ENCODE measurements at places on chromosomes 12 and 14.

DNA sequence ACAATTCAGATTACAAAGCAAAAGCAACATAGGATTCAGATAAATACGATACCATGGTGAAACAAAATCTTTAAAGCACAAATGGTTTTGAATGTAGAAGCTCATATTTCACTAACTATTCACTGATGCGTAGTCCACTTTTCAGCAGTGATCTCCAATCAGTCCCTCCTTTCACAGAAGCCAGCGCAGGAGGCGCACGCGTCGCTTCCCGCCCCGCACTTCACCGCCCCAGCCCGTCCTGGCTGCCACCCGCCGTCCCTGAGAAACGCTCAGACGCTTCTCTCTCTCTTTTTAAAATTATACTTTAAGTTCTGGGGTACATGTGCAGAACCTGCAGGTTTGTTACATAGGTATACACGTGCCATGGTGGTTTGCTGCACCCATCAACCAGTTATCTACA is 19.8 kb upstream of the CHFR start:
- no peak for DNase-seq

- DNase-seq: no peak
Measured at GRCh38 chr12:120928864-120929652, 24.9 kb upstream of the SPPL3 start.

DNA sequence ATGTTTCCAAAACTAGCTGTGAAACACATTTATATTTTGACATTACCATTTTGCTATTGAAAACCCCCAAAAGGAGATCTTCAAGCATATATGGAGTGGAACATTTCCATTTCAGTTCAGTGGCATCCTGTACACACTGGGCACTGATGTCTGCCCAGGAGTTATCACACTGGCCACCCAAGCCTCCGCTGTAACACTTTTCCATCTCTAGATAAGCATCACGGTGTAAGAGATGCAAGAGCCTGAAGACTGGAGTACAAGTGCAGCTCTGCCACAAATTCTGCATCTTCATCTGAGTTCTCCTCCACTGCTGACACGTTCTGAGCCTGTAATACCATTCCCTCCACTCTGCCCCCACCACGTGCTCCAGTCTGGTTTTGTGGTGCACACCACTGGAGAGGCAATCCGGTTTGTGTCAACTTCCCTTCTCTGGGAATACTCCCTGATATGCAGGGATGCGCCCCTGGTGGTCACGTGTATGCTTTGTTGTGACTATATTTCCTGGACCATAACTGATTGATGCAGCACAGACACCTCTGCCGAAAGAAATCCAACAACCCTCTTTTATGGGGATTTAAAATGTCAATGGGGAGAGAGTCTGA is 12.7 kb downstream of the SPTLC2 start:
- DNase-seq: peak; percentile 10

GRCh38 chr12:108430245-108430644 is 84.8 kb upstream of the FICD start:
- no peak for DNase-seq

DNA sequence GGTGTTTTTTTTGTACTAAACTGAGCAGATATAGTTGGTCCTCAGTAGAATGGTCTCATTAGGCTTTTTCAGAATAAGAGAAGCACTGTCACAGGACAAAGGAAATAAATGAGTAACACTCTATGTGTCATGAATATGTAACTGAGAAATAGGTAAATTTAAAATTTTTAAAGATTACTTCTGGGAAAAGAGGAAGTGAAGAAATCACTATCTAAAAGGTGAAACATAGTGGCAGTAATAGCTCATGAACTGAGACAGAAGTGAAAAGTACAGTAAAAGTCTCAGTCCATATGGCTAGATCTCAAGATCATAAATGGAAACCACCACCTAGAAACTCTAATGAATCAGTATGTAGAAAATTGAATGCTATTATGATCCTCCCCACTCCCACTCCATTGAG is 89.3 kb upstream of the TTC7B start:
- no peak for DNase-seq

DNA sequence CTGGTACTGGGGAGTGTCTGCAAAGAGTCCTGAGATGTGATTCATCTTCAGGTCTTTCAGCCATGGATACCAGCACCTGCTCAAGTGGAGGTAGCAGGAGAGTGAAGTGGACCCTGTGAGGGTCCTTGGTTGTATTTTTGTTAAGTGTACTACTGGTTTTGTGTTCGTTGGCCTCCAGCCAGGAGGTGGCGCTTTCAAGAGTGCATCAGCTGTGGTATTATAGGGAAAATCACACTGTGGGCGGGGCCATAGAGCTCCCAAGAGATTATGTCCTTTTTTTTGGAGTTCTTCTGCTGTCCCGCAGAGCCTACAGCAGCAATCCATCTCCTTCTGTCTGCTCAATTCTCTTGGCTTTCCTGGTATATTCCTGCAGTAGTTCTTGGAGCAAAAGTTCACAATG is 66.8 kb downstream of the SPATA7 start:
- DNase-seq: no peak

DNA sequence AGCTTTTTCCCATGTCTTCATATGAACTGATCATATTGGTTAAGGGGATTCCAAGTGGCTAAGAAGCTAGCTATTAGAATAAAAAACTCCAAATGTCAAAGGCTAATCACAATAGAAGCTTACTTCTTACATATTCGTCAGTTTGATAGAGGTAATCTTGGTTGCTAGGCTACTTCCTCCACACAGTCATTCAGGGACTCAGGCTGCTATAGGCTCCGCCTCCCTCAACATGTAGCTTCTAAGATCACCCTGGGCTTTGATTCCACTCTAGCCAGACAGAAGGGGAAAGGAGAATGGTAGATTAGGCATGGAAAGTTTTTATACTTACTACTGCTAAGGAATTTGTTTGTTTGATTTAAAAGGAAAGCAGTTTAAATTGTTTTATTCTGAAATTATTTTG is 207.9 kb downstream of the EFCAB11 start:
- no peak for DNase-seq

- no peak for DNase-seq
Measured at GRCh38 chr12:109269428-109269827, 39.7 kb downstream of the FOXN4 start.

DNA sequence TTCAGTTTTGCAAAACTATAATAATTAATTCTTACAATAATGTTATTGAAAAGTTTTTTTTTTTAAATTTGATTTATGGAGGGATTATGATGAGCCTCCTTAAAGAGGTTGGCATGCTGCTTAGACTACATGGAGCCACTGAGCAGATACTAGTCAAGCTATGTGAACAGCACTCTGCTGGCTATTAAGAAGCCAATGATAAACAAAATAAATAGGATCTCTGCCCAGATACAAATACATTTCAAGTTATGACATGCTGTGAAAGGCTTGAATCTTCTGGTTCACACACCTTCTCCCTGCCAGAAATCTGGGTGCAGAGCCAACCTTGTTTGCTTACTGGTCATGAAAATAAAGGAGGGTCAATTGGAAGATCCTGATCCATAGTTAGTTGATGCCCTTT is 107.4 kb upstream of the NAV3 start:
- DNase-seq: no peak

DNA sequence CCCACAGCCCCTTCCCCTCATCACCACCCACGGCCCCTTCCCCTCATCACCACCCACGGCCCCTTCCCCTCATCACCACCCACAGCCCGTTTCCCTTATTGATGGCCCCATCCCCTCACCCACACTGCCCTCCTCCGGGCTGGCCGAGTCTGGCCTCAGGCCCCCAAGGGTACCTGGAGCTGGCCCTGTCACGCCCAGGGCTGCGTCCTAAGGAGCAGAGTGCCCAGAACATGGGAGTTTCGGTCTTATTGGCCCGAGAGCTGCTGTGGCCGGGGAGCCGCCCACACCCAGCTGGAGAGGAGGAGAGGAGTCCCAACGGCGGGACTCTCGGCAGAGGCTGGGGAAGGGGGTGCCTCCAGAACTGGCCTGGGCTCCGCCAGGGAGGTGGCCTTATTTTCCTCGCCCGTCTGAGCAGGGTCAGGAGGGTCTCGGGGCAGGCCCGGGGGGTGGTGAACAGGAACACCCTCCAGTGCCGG is 182.3 kb downstream of the KIF26A start:
- DNase-seq: no peak

DNA sequence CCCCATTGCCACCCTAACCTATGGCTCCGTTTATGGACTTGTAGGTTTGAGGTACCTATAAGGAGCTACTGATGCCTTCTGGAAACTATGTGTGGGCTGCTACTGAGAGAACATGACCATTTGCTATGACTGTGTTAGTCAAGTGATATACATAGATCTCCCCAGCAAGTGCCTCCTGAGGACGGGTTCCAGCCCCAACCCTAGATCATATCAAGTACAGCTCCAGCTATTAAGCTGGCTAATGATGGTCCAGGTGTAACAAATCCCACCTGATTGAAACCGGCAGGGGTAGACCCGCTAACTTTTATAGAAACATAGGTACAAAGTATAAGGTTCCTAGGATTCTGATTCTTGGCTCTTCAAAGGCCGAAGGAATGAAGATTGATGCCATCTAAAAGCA is 23.7 kb downstream of the NINJ2 start:
- DNase-seq: no peak

- DNase-seq: no peak
Measured at GRCh38 chr12:106855221-106855758, 80.8 kb downstream of the RIC8B start.

- peak; percentile 72 for DNase-seq
Measured at GRCh38 chr12:107092669-107093416, 506 bp downstream of the CRY1 start.

DNA sequence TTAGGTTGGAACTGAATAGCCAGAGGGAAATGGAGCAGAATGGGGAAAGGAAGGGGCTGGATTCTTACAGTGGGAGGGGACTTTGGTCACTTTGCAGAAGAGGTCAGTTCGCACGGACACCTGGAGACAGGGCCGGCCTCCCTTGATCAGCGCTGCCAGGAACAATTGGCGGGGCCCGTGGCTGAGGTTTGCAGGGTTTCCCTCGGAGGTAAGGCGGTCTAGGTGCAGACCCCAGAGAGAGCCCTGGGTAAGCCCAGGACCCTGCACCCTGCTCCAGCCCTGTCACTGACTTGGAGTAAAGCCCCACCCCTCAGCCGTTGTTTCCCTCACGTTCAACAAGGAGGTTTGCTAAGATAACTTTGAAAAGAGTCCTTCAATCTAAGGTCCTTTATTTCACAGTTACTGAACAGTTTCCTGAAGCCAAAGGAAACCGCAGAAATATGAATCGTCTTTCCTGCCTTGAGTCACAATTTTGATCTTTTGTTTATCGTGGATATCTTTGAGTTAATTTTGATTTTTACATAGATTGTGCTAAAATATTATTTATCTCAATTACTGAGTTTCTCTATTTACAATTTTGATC is 231.4 kb upstream of the RTL1 start:
- no peak for DNase-seq

GRCh38 chr12:64965920-64966319 is 141.5 kb downstream of the TBC1D30 start:
- DNase-seq: no peak

DNA sequence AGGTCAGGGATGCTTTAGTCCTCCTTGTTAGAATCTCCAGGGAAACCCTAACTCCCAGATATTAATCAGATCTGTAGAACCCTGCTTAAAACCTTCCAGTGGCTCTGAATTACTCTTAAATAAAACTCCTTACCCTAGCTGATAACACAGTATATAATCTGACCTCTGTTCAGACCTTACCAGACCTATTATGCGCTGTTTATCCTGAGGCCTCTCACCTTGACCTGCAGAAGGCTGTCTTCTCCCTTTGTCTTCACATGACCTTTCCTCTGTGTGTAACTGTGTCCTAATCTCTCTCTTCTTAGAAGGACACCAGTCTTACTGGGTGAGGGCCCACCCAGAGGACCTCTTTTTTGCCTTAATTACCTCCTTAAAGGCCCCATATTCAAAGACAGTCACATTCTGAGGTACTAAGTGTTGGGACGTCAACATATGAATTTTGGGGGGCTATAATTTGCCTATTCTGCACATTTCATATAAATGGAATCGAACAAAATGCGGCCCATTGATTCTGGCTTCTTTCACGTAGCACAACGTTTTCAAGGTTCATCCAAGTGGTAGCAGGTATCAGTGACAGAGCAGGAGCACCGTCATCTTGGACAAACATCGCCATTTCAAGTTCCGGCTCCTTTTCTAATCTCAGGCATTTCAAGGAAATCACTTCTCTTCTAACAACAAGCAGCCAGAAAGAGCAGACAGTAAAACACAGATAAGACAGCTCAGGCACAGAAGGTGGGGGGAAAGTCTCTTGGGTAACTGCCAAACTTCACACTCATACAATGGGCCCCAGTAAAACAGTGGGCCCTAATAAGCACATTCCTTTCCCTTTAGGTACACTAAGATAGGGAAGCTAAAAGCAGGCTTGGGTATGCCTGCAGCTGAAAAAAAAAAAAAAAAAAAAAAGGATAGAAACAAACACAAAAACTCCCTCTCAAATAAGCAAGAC is 200.2 kb upstream of the NUDT4 start:
- no peak for DNase-seq

- no peak for DNase-seq
Measured at GRCh38 chr12:106488884-106489283, 93.9 kb upstream of the RFX4 start.

DNA sequence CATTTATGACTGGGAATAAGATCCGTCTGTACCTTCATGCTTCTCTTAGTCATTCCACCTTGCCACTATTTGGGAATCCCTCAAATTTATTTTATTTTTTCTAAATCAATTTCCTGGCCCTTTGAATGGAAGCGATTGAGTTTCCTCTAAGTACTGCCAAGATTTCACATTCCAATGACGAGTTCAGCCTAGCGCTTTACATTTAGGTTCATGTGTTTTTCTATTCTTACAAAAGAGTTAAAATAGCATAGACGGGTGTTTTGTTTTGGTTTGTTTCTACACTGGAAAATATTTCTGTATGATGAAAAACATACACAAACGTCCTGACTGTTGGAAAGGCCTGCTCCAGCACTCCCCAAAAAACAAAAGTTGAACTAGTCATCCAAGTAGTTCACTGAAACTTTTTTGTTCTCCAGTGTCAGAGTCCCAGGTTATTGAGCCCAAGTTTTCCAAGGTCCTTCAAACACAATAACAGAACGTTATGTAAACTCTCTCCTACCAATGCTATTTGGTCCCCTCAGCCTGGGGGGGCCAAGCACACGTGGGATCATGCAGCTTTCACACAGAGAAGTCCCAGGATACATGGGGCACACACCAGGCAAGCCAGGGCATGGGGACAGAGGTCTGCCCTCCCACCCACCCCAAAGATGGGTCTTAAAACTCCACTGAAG is 74.8 kb upstream of the FOXN3 start:
- DNase-seq: no peak

GRCh38 chr12:94240171-94240570 is 91.8 kb downstream of the PLXNC1 start:
- no peak for DNase-seq

DNA sequence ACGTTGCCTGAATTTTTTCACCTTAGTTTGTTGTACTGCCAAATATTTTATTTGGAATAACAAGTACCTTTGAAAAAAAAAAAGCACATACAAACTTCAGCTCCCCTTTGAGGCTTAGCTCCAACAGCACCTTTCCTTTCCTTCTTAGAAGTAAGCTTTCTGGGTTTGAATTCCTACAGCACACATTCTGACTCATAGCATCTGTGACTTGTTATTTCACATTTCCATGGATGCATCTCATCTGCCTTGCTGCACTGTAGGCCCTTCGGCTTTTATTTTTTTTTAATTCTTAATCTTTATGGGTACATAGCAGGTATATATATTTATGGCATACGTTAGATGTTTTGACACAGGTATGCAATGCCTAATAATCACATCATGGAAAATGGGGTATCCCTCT is 7.2 kb downstream of the LGALS3 start:
- DNase-seq: no peak

GRCh38 chr12:76711241-76711640 is 52.7 kb upstream of the ZDHHC17 start:
- DNase-seq: no peak

Data from CD4-positive, alpha-beta T cell treated with Interleukin-17A for 4 hours (primary cell).